ENCODE measurements at places on chromosomes 1 and 21. TPM values are rescaled to one million over a fixed set of nuclear protein-coding genes. Genes with fewer than 3 reads are reported as not detected.

Gene TSPEAR
- not detected for total RNA-seq

Gene SLC30A10
- total RNA-seq: not detected

Gene CFAP57
- 0.09 TPM for total RNA-seq

GRCh38 chr1:151945725-151946722, 36.7 kb upstream of the THEM4 start:
- H3K36me3 ChIP-seq: no peaks in the 10 kb centered on the region
- peak overlapping the region; percentile 54 for H3K4me3 ChIP-seq
- peak; percentile 94 for DNase-seq
- H3K27me3 ChIP-seq: no peaks in the 10 kb centered on the region

GRCh38 chr1:980137-980571, 1.7 kb downstream of the PERM1 start:
- H3K27me3 ChIP-seq: peaks cover 18% of the 10 kb centered on the region
- H3K27ac ChIP-seq: no peak overlapping the region
- no peak for DNase-seq

GRCh38 chr1:73096841-73097240, 814.5 kb upstream of the NEGR1 start:
- H3K4me3 ChIP-seq: no peak overlapping the region
- DNase-seq: no peak
- H3K36me3 ChIP-seq: no peaks in the 10 kb centered on the region
- no peak overlapping the region for H3K27ac ChIP-seq
- no peaks in the 10 kb centered on the region for H3K27me3 ChIP-seq
- H3K4me1 ChIP-seq: no peaks in the 10 kb centered on the region

DNA sequence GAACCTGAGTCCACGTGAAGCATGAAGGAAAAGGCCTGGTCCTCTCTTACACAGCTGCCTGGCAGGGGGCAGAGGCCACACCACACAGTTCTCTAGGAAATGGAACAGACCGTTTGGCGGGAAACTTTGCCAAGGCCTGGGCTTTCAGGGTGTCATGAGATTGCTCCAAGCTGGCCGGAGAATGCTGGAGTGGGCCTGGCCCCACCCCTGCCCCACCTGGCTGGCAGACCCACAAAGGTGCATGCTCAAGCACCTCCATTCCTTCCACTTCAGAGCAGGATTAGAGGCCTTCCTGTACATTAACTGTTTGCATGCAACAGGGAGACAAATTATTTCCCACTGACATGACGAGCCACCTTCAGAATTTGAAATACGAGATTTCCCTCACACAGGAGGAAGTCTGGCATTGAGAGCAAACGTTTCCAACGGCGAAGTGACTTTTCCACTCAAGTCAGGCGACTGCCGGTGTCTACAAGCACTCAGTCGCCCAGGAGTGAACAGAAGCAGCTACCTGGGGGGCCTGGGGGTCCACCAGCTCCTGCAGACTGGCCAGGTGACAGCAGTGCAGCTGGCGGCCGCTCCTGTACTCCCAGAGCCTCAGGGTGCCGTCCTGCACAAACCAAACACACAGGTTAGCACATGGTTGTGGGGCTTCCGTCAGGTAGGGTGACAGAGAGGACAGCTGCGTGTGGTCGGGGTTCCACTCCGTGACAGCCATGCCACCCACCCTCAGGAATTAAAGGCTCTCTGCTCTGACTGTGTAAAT, 24.0 kb downstream of the WDR4 start:
- no peak overlapping the region for H3K27ac ChIP-seq
- H3K36me3 ChIP-seq: peaks cover 31% of the 10 kb centered on the region
- no peak overlapping the region for H3K4me3 ChIP-seq
- no peaks in the 10 kb centered on the region for H3K27me3 ChIP-seq

DNA sequence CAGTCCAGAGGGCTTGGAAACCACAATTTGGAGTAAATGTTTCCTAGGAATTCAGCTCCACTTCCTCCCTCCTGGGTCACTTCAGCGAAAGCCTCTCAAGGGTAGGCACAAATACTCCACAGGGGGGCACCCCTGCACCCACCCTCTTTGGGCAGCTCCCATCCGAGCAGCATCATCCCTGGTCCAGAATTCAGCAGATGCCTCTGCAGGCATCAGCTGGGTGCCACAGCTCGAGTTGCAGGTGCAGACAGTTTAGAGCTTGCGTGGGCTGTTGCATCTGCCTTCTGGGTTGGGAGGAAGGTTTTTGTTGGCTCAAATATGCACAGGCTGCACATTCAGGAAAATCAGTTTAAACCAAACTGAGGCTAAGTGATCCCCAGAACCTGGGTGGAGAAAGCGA, 25.0 kb downstream of the KANK4 start:
- no peak for DNase-seq
- peaks cover 9% of the 10 kb centered on the region for H3K4me1 ChIP-seq
- no peaks in the 10 kb centered on the region for H3K36me3 ChIP-seq
- peaks cover 19% of the 10 kb centered on the region for H3K27me3 ChIP-seq
- H3K27ac ChIP-seq: no peak overlapping the region

GRCh38 chr1:222171005-222171404, 376.9 kb downstream of the HHIPL2 start:
- no peak overlapping the region for H3K4me3 ChIP-seq
- H3K36me3 ChIP-seq: no peaks in the 10 kb centered on the region
- no peaks in the 10 kb centered on the region for H3K27me3 ChIP-seq
- H3K27ac ChIP-seq: no peak overlapping the region
- no peak for DNase-seq
- peaks cover 2% of the 10 kb centered on the region for H3K4me1 ChIP-seq

DNA sequence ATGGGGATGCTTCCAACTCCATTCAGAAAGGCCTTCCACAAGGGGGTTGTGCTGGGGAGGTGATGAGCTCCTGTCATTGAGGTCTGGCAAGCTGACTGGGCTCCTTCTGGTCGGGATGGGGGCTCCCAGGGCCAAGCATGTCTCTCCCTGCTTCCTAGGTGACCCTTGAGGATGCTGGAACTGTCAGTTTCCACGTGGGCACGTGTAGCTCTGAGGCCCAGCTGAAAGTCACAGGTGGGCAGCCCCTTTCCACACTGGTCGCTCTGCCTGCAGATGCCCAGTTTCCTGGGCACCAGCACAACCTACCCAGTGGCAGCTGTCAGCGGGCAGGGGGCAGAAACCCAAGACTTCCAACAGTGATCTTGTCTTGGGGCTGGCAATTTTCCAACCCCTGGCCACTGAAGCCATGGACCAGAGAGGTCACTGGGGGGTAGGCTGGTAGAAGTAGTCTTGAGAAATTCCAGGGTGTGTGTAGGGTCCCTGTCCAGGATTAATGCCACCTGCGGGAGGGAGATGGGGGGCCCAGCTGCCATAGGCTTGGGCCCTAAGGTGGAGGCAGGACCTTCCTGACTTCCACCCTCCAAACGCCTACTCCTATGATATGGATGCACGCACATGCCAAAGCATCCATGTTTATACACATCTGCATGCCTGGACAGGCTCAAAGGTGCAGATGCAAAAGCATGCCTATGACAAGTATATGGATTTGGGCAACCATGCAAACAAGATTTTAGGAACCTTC, 97.1 kb downstream of the TRIM11 start:
- no peaks in the 10 kb centered on the region for H3K4me1 ChIP-seq
- no peaks in the 10 kb centered on the region for H3K27me3 ChIP-seq
- H3K4me3 ChIP-seq: no peak overlapping the region
- DNase-seq: no peak
- peaks cover 1% of the 10 kb centered on the region for H3K36me3 ChIP-seq

Measured in activated CD8-positive, alpha-beta memory T cell treated with anti-CD3 and anti-CD28 coated beads, Interleukin-2, amount 10 ng/mL, durations not matched to agents 7 days and 5 days (primary cell).